ENCODE measurements at places on chromosomes 4 and X. TPM values are rescaled to one million over a fixed set of nuclear protein-coding genes. Genes with fewer than 3 reads are reported as not detected.

The CLTRN gene
- total RNA-seq: 0.20 TPM

DNA sequence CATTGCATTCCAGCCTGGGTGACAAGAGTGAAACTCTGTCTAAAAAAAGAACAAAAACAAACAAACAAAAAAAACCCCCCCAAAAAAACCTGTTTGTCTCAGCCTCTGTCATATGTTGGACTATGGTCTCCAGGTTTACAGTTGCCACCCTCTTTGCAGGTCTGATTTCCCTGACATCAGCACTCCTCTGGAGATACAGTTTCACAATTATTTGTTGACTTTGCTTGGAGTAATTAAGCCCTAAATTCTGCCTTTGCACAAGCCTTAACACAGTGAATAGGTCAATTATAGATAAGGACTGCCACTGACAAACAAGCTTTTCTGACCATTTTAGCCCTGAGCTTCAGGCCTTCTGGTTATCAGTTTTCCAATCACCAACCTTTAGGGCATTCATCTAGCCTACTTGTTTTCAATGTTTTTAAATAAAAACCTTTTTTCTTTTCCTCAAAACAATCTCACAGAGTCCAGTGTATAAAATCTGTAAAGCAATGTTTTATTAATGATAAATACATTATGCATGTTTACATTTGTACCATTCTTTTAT is 20.4 kb upstream of the MAPK10 start:
- ATAC-seq: peak; percentile 32

DNA sequence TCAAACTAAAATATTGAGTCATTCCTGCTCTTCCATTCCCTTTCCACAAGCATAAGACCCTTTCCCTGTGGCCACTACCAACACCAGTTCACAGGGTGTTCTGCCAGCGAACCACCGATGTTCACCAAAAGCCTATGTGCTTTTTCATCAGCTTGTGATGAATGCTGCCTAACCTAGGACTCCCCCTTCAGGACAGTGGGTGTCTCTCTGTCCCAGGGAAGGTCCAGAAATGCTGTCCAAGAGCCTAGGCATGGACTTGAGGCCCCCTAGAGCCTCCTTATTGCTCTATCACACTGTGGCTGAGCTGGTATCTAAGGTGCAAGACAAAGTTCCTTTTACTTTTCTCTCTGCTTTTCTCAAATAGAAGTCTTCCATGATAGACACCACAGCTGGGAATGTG is 1015.6 kb downstream of the PCDH19 start:
- ATAC-seq: no peak

The ITIH6 gene
- not detected for total RNA-seq

- ATAC-seq: no peak
Measured at GRCh38 chr4:4446434-4446833, 59.5 kb downstream of the NSG1 start.

All from esophagus mucosa (tissue), 1 donor.